ENCODE measurements at places on chromosomes 2 and 18.
A peak's percentile ranks its signal among the peaks of the same experiment; 100 is the strongest.

GRCh38 chr2:29921560-29921915 lies at the start of gene ALK:
TSS of gene ALK (minus strand) at chr2:29921586. CDS start at chr2:29920659, 927 bp downstream.
- DNase-seq = peak; percentile 67

- DNase-seq = no peak
Observed at GRCh38 chr2:150690261-150690660, 202.8 kb upstream of the RND3 start.

DNA sequence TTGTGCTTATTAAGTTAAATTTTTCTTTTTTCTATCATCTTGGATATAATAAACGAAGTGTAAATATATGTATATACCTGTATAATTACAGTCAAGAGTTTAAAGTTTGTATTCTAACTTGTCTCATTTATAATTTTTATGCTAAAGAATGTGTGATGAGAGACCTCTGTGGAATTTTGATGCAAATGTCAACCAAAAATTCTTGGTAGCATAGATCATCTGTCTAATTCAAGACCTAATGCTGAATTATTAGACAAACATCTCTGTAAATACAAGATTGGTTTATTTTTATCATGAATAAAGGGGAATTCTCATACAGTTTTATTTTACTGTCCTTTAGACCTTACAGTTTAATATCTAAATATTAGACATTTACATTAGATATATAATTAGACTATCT lies 149.2 kb upstream of the VWC2L start:
- no peak for DNase-seq

DNA sequence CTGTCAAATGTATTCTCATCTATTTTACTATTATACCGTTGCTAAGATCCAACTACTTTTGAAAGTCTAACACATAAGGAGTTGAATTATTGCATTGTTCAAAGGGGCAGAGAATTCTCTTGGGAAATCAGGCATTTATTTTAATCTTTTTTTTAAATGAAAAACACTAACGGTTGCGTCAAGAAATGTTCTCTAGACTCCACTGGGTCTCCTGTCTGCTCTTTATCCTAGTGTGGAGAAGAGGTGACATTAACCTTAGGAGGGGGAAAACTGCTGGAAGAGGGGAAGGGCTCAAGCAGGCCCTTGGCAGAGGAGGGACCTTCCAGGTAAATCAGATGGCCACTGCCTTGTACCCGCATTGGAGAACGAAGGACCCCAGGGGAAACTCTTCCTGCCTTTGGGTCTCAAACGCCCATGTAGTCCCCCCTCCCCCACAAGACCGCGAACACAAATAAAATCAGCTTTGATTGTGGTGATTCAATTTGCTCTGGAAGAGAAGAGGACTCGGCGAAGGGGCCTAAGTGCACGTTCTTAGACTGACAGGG lies 1.1 kb upstream of the APCDD1 start:
- no peak for DNase-seq

DNA sequence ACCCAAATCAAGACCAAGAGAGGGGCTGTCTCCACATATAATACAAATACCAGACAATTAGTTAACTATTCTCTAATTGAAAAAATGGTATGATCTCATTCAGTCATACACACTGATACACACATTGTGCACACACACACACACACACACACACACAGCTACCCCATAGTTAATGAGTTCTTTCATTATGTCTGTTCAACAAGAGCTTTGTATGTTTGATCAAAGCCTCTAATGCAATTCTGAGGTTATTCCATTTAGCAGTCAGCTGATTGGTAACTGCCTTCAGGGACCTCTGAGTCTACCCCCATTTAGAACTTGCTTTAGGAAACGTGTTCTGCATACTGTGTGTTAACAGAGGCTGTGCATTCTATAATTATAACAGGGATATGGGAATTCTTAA lies 741.4 kb upstream of the LRRTM4 start:
- DNase-seq = no peak

DNA sequence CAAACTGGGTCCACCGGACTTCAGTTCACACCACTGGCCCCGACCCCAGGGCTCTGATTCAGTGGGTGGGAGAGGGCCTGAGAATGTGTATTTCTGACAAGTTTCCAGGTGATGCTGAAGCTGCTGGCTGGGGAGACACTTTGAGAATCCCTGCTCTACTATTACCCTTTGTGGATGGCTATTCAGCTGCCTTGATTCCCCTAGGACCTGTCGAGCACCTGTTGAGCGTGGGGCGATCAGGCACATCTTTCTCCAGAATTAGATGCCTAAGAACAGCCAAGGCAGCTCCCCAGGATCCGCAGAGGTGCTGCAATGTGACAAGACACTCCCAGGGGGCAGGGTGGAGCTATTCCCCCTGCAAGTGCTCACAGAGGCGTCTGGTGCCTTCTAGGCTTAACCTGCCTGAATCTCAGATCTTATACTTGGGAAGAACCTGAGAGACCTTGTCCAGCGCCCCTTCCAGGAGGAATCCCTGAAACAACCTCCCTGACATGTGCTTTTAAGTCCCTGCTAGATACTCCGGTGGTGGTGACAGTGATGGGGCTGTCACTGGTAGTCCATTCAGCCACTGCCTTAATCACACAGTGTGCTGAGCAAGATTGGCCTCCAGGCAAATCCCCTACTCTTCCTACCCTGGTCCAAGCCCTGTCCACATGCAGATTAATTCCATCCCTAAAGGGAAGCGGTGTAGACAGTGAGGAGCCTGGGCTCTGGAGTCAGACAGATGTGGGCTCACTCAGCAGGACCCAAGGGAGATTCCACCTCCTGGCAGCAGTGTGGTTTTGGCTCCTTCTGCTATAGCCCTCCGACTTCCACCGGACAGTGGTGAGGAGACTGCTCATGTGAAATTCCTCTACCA lies 43.4 kb upstream of the OTOF start:
- no peak for DNase-seq

- DNase-seq = no peak
Observed at GRCh38 chr2:21234464-21235120, 110.8 kb downstream of the TDRD15 start.

DNA sequence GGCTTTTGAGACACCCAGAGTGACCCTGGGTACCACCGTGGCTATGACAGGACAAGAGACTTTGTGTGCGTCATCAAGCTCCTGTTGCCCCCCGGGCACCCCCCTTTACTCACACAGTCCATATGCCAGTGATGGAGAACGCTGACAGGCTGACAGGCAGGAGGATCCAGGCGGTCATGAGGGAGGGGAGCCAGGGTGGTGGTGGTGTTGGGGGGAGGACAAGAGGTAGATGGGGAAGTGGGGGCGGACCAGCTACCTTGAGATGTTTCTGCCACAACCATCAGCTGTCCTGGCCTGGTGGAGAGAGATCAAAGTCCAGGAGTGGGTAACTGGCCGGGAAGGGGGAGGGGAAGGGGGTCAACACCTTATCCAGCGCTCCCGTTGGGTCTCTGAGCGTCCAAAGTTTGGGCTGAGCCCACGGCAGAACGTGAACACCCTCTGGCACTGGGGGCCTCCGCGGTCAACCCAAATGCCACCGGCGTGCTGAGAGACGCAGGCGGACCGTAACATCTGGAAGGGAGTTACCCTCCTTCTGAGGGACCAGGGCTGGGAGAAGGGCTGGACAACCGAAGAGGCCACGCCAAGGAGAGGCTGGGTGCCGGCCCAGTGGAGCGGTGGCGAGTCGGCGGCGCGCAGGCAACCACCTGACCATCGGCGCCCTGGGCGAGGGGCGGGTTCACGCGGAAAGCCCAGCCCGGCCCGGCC lies 575 bp downstream of the TMEM150A start:
- peak; percentile 51 for DNase-seq

- no peak for DNase-seq
Observed at GRCh38 chr2:71358931-71359671, 27.5 kb downstream of the ZNF638 start.

DNA sequence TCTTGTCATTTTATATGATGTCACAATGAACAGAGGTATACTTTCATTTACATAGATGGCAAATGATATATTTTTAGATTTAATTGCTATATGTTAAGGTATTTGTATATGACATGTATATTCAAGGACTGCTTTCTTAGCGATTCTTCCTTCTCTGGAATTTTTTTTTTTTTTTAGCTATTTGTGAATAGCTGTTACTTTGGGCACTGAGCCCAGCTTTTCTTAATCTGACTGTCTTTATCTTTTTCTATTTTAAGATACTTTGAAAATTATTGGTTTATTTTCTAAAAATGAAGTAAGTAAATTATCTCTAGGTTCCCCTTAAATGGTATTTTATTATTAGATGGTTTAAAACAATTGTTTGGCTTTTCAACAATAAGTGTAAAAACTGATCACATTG lies 4.0 kb upstream of the GLS start:
- DNase-seq = no peak

- DNase-seq = no peak
Observed at GRCh38 chr2:141863964-141864363, 266.9 kb downstream of the LRP1B start.

- DNase-seq = peak; percentile 31
Observed at GRCh38 chr2:99691926-99692325, 202.1 kb upstream of the REV1 start.

DNA sequence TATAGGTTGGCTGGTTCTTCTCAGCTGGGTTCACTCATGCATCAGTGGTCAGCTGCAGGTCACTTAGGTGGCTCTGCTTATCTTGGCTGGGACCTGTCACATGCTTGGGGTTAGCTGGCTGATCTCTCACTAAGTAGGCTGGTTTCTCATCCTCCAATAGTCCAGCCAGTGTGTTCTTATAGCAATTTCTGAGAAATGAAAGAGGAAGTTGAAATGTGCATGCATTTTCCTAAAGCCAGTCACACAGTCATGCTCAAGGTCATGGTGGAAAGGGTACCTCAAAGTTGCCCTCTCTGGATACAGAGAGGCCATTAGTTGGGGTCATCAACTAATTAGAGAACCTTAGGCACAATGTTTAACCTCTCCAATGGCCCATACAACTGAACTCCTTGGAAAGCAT lies 64.4 kb downstream of the KLHL29 start:
- DNase-seq = peak; percentile 67

DNA sequence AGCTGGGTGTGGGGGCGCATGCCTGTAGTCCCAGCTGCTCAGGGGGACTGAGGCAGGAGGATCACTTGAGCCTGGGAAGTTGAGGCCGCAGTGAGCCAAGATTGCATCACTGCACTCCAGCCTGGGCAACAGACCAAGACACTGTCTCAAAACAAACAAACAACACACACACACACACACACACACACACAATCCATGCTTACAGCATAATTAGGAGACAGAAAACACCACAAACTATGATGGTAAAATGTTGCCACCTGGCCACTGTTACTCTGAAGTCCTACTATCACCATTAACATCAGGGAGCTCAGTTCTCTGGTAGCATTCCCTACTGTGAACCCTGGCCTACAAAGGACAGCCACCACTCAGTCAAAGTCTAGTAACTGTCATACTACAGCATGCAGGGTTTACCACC lies 18.3 kb downstream of the DNPEP start:
- no peak for DNase-seq

- DNase-seq = no peak
Observed at GRCh38 chr2:127645395-127646291, at the start of gene GPR17. TSS of gene GPR17 (plus strand) at chr2:127646153. CDS start at chr2:127650736, 4,583 bp downstream.

- peak; percentile 23 for DNase-seq
Observed at GRCh38 chr2:241443486-241444223, 64.7 kb downstream of the STK25 start.

GRCh38 chr2:240462073-240462706 lies 26.7 kb downstream of the GPC1 start:
- DNase-seq = no peak

DNA sequence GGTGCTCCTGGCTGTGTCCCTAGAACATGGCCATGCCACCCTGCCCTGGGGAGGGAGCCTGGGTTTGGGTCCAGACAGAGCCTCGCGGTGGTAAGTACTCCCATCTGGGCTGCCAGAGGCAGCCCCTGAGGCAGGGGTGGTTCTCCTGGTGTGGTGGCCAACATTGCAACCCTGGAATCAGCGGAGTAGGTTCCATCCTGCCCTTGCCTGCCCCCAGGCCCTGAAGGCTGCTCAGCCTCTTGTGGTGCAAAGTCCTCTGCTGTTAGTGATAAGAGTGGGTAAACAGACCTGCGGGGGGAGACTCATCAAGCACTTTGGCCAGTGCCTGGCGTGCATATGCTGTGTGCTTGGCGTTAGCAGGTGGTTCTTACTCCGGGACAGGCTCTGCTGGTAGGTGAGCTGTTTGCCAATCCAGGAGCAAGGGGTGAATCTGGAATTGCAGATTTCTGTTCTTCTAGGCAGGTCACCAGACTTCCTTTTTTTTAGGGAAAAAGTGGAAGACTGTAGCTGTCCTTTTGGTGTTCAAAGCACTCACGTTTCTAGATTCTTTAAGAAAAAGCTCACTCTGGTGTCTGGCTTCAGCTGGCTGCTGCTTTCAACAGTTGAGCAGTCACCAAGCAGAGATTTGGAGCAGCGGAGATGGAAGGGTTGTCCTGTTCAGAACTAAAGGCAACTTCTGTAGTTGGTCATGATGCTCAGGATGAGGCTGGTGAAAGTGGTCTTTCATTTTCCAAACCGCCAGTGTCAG lies 3.2 kb downstream of the CNNM3 start:
- no peak for DNase-seq

DNA sequence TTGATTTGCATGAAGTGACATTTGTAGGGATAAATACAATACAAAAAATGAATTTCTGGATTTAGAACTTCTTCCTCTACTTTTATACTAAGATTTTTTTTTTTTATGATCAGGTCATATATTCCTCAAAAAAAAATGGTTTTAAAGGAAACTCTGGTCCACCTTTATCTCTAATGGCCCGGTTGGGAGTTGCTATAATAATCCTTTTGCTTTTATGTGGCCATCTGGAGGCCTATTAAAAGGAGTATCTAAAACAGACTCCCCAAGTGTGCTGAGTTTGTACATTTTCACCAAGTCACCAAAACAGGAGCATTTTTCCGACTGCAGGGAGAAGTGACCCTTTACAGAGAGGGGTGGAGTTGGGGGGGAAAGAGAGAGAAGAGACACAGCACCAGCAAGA lies 329.2 kb upstream of the FIGN start:
- DNase-seq = no peak

DNA sequence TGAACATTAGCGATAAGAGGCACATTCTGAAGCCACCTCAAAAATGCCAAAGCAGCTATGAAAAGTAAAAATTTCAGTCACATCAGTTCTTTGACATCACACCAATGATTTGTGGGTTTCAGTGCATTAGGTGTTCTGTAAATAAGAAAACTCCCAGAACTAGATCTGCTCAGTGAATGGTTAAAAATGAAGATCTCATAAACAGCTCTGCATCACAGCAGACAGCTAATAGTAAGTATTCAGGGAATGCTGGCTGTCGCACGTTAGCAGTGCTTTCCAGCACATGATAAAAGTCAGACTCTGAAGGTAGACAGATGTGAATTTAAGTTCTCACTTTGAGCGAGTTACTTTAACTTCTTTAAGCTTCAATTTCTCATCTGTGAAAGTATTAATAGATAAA lies 154.9 kb downstream of the SATB2 start:
- DNase-seq = no peak

GRCh38 chr2:138121666-138122661 lies 157.7 kb downstream of the HNMT start:
- DNase-seq = no peak

- DNase-seq = no peak
Observed at GRCh38 chr2:239019183-239019581, 171.3 kb downstream of the TWIST2 start.

- peak; percentile 16 for DNase-seq
Observed at GRCh38 chr2:206442833-206443734, at the start of gene ADAM23. TSS of gene ADAM23 (plus strand) at chr2:206443532. CDS start at chr2:206443867, 335 bp downstream.

- no peak for DNase-seq
Observed at GRCh38 chr18:2471523-2471922, 99.8 kb downstream of the METTL4 start.

Measured in suppressor macrophage treated with lipopolysaccharide for 4 hours (primary cell).